Activated CD8-positive, alpha-beta memory T cell treated with anti-CD3 and anti-CD28 coated beads for 48 hours (primary cell): ENCODE measurements at places on chromosomes 5 and 9.

DNA sequence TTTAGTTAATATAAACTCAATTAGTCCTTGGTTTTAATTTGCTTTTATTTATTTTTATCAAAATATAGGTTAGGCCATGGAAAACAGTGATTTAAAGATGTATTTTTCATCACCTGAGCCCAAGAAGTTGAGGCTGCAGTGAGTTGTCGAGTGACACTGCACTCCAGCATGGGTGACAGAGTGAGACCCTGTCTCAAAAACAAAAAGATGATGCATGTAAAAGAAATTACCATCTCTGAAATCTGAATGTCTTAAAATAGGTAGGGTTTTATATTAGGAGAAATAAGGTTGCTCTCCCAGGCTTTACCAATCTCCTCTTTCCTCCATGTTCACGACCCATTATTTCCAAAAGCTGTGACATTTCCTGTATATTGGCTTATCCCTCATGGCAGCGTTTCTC lies 162.3 kb upstream of the DAP start:
- DNase-seq = no peak

DNA sequence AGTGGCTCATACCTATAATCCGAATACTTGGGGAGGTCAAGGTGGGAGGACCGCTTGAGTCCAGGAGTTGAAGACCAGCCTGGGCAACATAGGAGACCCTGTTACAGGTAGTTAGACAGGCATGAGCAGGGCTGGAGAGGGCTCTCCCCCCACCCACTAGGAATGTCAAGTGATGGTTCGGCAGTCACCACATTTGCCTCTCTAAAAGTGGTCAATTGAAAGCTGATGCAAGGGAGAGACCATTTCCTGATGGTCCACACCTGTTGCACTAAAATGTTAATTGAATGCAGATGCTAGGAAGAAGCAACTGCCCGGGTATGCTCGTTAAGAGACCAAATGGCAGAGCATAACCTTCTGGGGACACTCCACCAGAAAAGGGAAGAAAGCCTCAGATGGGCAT lies 82.7 kb downstream of the SFXN1 start:
- no peak for DNase-seq

DNA sequence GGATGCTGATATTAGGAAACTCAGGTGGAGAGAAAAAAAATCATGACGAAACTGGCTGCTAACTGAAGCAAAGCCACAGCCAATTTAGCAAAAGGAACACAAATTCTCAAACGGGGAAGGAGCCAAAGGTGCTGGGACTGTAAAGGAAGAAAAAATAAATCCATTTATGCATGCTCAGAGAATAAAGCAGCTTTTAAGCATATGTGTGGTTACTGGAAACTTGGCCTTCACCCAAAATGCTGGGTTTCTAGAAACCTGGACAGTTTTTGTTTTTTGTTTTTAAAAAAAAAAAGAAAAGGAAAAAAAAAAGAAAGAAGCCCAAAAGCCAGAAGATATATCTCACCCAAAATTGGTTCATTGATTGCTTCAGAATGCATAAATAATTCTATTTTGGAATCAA lies 8.0 kb downstream of the WHRN start:
- no peak for DNase-seq

- no peak for DNase-seq
These were observed 25.6 kb downstream of the BTF3 start for GRCh38 chr5:73523861-73524260.

DNA sequence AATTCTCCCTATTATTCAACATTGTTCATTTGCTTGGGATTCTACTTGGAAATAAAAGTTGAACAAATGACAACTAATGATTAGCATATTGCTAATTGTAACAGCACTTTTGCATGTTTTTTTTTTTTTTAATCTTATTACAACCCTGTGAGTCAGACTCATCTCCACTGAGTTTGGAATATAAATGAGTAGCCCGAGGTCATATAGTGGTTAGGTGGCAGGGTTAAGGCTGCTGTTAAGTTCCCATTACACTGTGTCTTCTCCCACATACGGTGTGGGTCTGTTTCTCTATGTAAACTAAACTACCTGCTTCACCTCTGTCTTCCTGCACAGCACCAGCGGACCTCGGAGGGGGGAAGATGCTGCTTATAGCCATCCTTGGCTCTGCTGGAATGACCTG lies 92.4 kb downstream of the EQTN start:
- no peak for DNase-seq

GRCh38 chr9:90433398-90433941 lies 209.2 kb downstream of the DIRAS2 start:
- no peak for DNase-seq
